ENCODE measurements at places on chromosomes 4 and X. TPM values are rescaled to one million over a fixed set of nuclear protein-coding genes. Genes with fewer than 3 reads are reported as not detected.

GAGE1 gene
- total RNA-seq: not detected

DNA sequence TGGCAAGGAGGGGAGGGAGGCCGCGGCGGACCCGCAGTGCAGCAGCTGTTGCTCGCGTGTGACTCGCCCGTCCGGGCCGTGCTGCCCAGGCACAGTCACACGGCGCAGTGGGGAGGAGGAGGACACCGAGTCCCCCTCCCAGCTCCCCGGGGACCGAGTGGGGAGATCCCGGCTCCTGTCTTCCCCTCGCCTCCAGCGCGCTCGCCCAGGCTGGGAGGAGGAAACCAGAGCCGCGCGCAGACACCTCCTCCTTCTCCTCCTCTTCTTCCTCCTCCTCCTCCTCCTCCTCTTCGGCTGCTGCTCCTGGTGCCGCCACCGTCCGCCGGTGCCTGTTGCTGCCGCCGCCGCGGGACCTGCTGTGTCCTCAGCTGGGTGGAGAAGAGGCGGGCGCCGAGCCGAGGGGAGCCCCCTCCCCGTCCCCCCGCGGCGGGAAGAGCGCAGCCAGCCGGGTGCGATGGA is at the start of gene TBC1D1:
Gene TBC1D1 (plus strand): TSS at position 284 of the 459 bp plus-strand sequence. CDS start 11,012 bp downstream, outside the sequence.
- DNase-seq: no peak

GRCh38 chr4:15003401-15003890 is 1.2 kb downstream of the CPEB2 start:
- DNase-seq: no peak

DNA sequence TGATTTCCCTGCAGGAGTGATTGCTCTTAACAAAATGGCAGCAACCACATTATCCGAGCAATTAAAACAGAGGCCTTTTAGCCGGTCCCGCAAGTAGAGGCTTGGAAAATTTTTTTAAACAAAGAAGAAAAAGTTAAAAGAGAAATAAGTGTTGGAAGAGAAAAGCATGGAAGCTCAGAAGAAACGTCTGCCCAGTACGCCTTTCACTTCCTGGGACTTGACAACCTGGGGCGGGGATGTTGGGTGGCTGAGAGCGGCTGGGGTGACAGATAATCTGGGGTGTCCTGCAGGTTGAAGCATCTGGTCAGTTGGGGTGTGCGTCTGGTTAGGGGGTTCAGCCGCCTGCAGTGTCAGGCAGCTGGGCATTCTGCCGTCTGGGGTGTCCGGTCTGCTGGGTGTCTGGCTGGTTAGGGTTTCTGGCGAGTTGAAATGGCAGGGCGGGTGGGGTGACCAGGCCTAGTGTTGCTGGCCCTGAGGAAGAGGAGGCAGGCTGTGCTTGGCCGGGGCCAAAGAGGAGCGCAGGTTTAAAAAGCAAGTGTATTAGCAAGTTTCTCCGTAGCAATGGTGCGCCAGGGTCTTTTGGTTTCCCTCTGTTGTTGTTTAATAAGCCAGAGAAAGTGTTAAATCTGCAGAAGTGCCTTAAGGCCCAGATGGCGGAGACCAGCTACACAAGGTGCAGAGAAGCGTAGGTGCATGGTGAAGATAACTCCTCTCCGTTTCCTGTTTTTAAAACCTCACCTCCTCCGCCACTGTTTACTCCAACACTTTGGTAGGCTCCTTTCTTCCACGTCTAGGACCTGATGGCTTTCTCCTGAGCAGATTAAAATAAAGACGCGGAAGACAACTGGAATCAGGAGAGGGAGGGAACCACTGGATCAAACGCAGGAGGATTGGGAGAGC is 5.6 kb downstream of the HAND2 start:
- peak; percentile 90 for DNase-seq

DNA sequence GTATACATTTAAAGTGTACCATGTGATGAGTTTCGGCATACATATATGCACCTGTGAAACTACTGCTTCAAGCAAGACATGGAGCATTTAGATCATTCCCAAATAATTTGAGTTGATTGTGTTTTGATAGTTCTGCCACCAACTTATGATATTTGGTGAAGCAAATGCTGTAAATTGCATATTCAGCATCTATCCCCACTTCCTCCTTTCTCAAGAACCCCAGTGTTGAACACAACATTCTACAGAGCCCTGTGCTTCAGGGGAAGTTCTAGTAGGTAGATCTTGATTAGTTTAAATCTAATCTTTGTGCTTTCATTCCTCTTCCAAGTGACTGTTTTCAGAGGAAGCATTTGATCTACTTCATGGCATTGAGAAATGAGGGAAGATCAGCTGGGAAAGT is 5.4 kb upstream of the SHROOM3 start:
- DNase-seq: no peak

LUZP4 gene
- total RNA-seq: not detected

SLC6A14 gene
- not detected for total RNA-seq

DNA sequence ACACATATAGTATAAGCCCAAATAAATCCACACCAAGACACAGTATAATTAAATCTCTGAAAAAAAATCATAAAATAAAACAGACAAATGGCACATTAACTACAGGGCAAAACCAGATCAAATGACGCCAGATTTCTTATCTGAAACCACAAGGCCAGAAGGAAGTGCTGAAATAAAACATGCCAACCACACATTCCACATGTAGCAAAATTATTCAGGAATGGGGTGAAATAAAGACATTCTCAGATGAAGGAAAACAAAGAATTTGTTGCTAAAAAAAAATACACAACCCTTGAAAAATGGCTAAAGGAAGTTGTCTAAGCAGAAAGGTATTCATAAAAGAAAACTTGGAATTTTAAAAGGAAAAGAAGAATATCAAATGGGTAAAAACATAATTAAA is 4.5 kb upstream of the DCAF12L1 start:
- DNase-seq: no peak

DNA sequence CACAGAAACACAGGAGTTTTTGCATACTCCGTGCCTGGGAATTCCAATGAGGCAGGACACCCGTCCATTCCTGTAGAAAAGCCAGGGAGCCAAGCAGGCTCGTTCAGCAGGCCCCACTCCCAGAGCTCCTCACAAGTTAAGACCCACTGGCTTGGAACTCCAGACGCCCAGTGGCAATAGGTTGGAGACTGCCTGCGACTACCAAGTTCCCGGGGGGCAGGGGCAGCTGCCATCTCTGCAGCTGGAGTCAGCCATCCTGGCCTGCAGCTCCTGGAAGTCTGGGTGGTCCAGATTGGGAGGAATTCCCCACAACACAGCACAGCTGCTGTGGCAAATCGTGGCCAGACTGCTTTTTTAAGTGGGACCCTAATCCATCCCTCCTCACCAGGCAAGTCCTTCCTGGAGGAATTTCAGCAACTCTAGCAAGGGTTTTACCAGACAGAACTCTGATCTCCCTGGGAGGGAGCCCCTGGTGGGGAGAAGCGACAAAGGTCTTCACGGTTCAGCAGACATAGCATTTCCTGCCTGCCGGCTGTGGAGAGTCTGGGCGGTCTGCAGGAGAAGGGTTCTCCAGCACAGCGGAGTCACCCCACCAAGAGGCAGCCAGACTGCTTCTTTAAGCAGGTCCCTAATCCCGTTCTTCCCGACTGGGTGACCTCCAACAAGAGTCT is 231.9 kb downstream of the STPG2 start:
- no peak for DNase-seq

GRCh38 chr4:16725252-16725651 is 173.2 kb downstream of the LDB2 start:
- DNase-seq: no peak

DNA sequence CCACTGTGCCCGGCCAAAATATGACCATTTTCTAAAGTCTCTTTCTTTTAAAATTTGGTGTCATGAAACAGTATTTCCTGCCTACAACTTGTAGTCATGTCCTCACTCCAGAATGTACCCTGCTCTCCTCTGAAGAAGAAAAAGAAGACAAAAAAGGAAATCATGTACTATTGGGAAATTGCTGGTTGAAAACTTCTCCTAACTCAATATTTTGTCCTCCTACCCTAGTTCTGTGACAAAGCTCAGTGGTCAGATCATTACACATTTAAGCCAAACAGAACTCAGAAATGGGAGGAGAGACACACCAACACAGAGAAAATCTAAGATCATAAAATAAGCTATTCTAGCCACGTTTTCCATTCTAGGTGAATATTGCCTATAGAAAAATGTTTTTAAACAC is 127.7 kb downstream of the IRF2 start:
- no peak for DNase-seq

DNA sequence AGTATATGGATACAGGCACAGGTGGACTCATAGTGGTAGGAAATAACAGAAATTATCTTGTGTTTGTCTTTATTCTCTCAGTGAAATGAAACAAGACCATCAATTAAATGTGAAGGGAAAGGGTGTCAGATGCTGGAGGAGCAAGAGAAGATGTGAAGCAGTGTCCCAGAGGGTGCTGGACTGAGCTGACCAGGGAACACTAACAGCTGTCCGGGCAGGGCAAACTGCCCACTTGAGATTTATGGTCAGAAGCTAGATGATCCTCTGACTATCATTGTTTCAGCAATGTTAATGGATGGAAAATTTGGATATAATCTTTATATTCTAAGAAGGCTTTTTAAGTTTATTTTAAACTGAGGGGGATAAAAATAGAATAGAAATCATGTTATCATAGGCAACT is 267.2 kb upstream of the SLC7A11 start:
- no peak for DNase-seq

DNA sequence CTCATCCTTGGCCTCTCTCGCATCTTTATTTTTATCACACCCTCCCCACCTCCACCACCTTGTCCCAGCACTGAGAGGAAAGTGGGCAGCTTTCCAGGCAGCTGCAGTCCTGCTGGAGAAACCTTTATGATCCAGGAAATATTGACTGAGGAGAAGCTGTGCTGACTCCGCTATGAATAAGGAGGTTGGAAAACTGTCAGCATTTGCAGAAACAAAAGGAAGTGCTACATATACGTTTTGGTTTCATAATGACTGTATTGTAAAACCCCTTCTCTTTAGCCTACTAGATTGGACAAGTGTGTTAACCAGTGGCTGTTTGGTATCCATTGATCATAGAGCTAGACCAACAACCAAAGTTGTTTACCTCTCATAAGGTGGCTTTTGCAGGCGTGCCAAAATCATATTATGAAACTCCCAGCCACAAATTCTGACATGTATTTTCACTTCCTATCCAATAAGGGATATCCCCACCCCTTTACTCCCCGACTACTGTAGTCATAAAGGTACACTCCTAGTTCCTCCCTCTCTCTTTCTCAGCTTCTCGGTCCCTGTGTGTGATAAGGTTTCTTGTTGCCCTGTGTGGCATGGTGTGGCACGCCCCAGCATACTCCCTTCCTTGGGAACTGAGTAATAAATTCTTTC is 88.4 kb downstream of the GPR143 start:
- DNase-seq: no peak

GRCh38 chr4:114986133-114986532 is 127.3 kb downstream of the NDST4 start:
- DNase-seq: no peak

DNA sequence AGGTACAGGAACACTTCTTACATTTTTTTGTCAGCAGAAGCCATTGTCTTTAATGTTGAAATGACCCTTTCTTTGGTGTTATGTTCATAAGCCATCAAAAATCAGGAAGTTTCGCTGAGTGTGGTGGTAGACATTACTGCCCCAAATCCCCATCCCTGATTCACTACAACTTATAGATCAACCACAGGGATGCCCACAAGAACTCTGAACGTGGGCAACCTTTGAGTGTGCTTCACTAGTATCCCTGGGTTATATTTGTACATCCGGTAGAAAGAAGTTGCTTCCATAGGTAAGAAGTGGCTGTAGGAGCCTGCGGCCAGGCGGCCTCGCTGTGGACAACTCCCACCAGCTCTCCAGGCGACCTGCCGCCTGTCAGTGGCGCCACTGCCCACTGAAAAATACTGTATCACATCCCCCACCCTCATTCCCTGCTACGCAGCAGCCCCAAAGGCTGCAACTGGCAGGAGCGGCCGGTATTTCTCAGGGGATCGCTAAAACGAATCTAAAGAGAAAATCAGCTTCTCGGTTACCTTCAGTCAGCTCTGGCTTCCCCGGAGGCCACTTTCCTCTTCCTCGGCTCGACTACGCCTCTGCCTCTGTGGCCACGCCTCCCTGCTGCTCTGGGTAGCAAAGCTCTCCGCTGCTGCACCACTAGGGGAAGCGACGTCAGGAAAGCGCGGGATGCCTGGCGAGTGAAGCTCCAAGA is 13.9 kb upstream of the ETDC start:
- no peak for DNase-seq

- DNase-seq: peak; percentile 31
Observed at GRCh38 chr4:151853034-151853433, 92.2 kb upstream of the GATB start.

- DNase-seq: no peak
Observed at GRCh38 chrX:4850312-4850711, 1136.9 kb upstream of the PRKX start.

GRCh38 chr4:9976781-9977180 is 44.5 kb downstream of the SLC2A9 start:
- peak; percentile 64 for DNase-seq

DNA sequence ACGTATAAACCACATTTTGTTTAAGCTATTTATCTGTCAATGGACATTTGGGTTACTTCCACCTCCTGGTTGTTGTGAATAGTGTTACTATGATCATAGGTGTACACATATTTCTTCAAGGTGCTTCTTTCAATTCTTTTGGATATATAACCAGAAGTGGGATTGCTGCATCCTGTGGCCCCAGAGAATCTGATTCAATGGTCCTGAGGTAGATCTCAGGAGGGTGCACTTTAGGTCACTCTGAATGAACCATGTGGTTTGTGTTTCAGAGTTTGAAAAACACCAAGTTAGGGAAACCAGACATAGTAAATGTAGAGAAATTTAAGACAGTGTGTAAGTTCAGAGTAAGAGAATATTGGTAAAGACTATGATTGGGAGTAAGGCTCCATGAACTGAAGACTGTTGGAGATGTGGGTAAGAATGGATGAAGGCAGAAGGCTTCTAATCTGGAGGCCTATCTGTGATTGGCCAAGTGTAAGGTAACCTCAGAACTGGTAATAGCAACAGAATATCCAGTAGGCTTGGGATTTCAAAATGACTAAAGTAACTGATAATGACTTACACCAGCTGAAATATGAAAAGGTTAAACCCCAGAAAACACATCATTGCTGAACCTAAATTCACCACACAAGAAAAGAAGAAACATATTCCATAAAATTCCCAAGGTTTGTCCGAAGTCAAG is 236.9 kb downstream of the CAMK2D start:
- DNase-seq: no peak

MYOZ2 gene
- total RNA-seq: 0.50 TPM

DNA sequence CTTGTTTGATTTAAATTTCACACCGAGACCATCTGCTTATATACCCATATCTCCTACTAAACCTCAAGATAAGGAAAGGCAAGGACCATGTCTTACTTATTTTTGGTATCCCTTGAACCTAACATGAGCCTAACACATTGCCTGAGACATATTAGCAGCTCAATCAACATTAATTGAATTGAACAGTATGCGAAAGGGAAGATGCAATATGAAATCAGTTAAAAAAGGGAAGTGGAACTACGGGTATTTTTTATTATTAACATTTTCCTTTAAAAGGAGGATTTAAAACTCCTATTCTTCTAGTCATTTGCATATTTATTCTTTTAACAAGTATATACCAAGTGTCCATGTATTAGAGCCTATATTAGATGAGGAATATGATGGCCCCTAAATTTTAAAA is 197.0 kb downstream of the CAMK2D start:
- no peak for DNase-seq

SMPX gene
- total RNA-seq: 24.4 TPM

- no peak for DNase-seq
Observed at GRCh38 chr4:189592890-189593289, 347.8 kb upstream of the FRG1 start.

- DNase-seq: no peak
Observed at GRCh38 chr4:114780205-114780604, 181.6 kb downstream of the UGT8 start.

USP17L13 gene
- not detected for total RNA-seq

GRCh38 chr4:172348426-172348825 is 535.2 kb downstream of the GALNTL6 start:
- no peak for DNase-seq

HSFX2 gene
- total RNA-seq: not detected

FRMD7 gene
- not detected for total RNA-seq
